ENCODE measurements at places on chromosomes 2 and 18.

- no peak for DNase-seq
Observed at GRCh38 chr18:55588870-55589595, 1.0 kb upstream of the TCF4 start.

GRCh38 chr2:70738159-70738558 is 29.8 kb downstream of the ADD2 start:
- no peak for DNase-seq

DNA sequence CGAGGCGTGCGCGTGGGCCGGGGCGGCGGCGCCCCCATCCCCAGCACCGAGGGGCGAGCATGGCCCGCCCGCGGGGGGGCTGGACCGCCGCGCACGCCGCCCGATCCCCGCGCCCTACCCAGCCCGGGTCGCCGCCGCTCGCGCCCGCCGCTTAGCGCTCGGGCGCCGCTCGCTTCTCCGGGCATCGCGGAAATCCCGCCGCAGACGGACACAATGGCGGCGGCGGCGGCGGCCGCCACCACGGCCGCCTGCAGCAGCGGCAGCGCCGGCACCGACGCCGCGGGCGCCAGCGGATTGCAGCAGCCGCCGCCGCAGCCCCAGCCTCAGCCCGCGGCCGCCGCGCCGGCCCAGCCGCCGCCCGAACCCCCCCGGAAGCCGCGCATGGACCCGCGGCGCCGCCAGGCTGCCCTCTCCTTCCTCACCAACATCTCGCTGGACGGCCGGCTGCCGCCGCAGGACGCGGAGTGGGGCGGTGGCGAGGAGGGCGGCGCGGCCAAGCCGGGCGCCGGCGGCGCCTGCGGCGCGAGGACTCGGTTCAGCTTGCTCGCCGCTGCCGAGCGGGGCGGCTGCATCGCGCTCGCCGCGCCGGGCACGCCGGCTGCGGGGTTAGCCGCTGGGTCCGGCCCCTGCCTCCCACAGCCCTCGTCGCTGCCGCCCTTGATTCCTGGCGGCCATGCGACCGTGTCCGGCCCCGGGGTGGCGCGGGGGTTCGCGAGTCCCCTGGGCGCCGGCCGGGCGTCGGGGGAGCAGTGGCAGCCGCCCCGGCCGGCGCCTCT is 453 bp downstream of the CABLES1 start:
- DNase-seq, result no peak

DNA sequence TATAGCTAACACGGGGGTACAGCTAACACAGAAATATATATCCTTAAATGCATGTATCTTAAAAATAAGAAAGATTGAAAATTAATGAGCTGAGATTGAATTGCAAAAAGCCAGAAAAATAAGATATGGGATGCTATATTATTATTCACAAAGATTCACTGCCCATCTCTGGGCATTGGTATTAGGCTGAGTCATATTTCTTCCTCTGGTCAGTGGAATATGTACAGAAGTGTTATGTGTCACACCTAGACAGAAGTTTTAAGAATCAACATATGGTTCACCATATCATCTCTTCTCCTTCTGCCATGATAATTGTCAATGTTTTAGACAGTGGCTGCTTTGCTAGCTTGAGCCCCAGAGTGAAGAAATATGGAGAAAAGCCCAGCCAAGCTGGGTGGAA is 14.0 kb upstream of the MCFD2 start:
- DNase-seq, result no peak

DNA sequence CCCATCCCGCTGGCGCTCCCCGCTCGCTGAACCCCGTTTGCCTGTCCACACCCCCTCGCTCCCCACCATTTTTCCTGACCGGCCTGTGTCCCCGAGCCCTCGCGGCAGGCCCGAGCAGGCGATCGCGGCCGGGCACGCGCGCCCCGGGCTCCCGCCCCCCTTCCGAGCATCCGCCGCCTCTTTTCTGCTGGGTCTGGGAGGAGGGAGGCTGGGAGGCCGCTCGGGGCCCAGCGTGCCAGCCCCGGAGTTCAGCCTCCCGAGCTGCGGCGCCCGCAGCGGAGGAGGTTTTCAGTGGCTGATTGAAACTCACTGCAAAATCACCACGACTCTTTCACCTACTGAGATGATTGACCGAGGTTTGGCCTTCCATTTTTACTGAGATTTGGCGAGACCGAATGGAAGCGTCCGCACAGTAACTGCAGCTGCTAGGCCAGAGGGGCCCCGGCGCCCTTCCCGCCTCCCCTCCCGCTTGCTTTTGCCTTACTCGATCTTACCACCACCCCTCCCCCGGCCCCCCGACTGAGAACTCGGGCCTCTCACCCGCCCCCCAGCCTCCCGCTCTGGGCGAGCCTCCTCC is 4.8 kb downstream of the SOX11 start:
- DNase-seq, result no peak

- DNase-seq, result no peak
Observed at GRCh38 chr2:7952046-7952745, 729.7 kb upstream of the ID2 start.

- no peak for DNase-seq
Observed at GRCh38 chr2:39304729-39305128, 61.0 kb upstream of the CDKL4 start.

DNA sequence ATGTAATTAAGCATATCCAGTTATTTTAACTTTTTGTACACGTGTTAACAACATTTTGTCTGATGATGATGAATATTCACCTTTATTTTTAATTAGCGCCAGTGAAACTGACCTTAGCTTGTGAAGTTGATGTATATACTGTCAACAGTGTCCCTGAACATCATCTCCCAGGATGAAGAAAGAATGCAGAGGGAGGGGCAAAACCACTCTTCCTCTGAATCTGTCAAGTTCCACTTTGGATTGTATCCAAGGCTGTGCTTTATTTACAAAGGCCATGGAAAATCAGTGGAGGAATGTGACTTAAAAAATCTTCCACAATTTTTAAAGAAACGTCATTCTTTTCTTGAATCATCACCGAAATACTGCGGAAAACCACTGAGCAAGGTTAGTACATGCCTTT is 4.5 kb upstream of the RMDN2 start:
- no peak for DNase-seq

GRCh38 chr2:18214936-18215335 is 336.5 kb downstream of the KCNS3 start:
- no peak for DNase-seq

DNA sequence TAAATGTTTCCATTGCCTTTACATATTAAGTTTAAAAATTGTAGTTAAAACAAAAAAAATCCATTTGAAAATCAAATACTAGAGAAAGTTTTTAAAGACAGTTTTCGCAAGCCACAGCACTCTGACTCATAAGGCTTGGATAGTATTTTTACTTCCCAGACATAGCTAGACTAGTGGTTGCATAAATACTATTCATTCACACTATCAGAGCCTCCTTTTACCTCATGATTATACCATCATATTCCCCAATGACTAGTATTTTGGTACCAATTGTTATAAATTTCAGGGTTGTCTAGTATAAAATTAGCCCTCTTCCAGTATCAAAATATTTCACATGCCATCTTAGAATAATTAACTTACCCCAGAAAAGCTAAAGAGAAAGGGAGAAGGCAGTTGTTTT is 393.5 kb downstream of the ERBB4 start:
- no peak for DNase-seq

GRCh38 chr2:45300026-45300750 is 290.9 kb upstream of the SIX2 start:
- no peak for DNase-seq

DNA sequence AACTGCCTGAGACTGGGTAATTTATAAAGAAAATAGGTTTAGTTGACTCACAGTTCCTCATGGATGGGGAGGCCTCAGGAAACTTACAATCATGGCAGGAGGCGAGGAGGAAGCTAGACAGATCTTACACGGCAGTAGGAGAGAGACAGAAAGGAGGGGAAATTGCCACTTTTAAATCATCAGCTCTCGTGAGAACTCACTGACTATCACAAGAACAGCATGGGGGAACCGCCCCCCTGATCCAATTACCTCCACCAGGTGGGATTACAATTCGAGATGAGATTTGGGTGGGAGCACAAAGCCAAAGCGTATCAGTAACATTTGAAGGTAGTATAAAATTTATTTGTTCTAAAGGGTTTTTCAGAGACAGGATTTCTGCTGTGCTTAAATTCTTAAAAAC is 5.4 kb downstream of the GALM start:
- no peak for DNase-seq

DNA sequence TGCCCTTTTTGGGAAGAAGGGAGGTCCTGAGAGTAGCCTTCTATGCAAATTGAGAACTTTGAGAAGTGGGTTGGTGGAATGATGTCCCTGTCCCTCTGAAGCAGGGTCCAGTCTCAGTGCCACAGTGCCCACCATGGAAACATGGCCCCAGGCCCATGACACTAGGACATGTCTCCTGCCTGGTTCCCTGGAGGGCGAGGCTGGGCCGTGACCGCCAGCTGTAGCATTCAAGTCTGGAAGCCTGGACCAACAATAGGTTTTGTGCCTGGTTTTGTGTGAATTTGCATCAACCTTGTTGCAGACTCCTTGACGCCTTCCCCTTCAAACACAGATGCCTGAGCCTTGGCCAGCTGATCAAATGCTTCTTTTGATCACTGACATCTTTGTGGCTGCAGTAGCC is 27.5 kb downstream of the ARID5A start:
- no peak for DNase-seq

DNA sequence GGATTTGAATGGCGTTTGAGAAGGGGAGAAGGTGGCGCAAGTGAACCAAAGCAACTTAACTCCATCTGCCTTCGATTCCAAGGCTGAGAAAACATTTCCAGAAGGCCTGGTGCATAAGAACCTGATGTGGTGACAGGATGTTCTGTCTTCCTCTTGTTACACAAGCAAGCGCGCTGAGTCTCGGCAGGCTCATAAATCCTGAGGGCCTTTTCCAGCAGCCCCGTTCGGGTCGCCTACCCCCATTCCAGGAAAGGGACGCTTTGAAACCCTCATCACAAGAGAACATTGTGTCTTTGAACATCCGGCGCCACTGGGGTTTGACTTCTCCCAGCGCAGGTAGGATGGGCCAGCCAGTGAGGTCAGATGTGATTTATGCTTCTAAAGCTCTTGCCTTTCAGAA is 403.5 kb downstream of the SETBP1 start:
- DNase-seq, result no peak

DNA sequence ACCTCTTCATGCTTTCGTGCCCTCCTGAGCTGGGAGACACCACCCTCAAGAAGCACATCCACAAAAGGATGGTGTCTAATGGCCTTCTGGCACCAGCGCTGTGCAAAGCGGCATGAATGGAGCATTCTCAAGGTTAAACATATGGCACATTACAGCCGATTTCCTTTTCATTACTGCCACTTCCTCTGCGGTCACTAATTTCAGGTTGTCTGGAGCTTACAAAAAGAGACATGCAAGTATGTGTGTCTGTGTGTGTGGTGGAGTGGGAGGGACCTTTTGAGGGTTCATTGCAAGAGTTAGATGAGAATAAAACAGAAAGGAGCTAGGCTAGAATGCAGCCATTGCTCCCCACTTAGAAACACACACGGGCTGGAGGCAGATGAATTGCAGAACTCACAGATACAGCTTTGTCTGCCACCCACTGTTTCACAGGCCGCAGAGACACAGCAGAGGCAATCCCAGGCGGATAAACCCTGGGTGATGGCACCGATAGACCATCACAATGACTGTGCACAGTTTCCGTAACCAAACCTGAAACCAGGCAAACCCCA is 76.0 kb downstream of the TGIF1 start:
- peak; percentile 40 for DNase-seq

- DNase-seq, result no peak
Observed at GRCh38 chr2:134224005-134224404, 29.9 kb upstream of the MGAT5 start.

DNA sequence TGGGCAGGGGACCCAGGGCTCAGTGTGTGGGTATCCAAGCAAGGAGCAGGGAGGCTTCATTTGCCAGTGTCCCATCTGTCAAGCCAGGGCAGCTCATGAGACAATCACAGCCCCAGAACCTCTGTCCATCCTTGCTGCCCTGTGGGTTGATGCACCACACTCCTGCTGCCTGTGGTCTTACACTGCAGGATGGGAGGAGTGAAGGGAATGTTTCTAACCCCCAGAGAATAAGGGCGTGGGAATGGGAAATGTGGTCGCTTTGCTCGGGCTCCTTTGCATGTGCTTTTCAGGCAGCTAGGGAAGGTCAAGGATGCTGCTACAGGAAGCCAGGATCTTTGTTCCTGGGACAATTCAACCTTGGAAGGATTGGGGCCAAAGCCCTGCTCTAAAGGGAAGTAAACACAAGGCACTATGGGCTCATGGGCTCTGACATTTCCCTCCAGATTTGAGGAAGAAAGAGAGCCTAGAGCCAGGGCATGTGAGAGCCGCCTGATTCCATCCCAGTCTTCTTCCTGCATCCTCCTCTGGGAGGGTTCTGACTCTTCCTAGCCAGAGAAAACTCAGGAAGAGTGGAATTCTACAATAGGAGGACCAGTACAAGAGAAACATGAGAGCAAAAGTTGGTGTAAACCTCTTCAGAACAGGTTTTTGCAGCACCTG is 18.8 kb upstream of the MAP3K20 start:
- DNase-seq, result no peak

- no peak for DNase-seq
Observed at GRCh38 chr18:34626404-34627136, 83.5 kb upstream of the DTNA start.

DNA sequence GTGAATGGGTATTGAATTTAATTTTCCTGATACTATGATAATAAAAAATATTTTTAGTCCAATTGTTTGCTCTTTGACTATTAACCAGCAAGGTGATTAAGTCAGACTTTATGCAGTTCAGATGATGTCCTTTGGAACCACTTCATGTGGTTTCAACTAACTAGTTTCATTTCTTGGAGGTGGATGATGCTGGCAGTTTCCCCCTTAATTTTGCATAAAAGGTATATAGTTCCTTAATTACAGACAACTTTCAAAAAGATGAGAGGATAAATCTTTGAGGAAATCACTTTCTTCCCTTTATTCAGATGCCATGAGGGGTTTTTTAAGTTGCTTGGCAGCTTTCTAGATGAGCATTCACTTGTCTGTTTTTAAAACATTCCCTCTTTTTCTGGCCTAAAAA is 223.1 kb downstream of the PHLPP1 start:
- no peak for DNase-seq

Data from CD4-positive, alpha-beta T cell treated with Interleukin-15 for 4 hours (primary cell).